ENCODE measurements at places on chromosomes 7 and 10.

DNA sequence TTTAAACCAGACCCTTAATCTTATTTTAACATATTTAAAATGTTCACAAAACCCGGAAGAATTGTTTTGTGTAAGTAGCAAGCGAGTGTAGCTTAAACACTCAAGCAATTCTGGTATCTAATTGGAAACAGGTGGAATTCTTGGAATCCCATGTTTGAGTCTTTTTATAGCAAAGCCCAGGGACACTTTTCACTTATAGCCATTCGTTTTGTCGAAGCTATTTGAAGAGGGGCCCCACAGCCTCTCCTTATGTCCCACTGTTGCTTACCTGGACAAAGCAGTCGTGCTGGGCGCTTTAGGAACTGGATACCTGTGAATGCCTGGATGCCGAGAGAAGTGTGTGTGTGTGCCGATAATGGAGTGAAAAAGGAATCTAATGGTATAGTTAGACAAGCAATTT lies 3.3 kb downstream of the CUX1 start:
- DNase-seq, result no peak

- no peak for DNase-seq
These were observed 44.5 kb upstream of the STK17A start for GRCh38 chr7:43538404-43538771.

- no peak for DNase-seq
These were observed 25.8 kb downstream of the AKR1C8 start for GRCh38 chr10:5159126-5159525.

DNA sequence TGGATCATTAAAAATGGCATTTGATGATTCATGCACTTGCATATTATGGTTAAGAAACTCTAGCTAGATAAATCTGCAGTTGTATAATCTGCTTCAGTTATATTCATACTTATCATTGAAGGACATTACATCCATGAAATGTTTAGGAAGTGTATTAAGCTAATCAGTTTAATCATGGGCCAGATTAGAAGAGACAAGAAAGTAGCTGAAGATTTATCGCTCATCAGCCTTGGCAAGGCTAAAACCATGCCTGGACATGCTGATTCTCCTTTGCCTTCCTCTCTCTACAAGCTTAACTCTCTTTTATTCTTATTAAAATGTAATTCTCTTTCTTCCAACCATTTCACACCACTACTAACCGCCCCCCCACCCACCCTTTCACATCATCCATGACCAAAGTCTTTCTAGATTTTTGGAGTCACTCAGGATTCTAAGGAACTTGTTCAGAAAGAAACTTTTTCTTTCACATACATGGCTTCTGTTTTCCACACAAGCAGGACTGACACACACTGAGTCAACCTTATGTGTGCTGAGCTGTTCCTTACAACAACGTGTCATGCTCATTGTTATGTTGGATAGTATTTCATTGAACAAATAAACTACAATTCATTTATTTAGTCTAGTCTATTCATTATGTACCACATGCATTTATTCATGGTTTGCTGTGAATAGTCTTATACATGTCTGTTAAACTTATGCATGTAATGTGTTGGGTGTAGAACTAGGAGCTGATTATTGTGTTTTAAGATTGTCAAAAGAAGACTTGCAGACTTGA lies 227.3 kb upstream of the SP8 start:
- no peak for DNase-seq

Data from esophagus squamous epithelium (tissue), 5 donors.